ENCODE measurements at places on chromosomes 7 and 10.
A peak's percentile ranks its signal among the peaks of the same experiment; 100 is the strongest.

DNA sequence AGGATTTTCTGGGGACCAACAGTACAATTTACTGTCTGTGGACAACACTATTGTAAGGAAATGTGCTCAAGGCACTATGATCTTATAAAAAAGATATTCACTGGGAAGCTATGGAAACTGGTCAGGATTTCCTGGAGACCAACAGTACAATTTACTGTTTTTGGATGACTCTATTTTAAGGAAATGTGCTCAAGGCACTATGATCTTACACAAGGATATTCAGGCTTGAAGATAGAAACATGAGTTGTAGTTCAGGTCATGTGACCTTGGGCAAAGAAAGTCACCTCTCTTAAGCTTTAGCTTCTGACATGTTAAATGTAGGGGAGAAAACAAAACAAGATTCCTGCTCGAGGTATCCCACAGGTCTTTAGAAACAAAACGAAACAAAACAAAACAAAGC lies 1.7 kb upstream of the ITPRID1 start:
- no peak for DNase-seq

- no peak for DNase-seq
Observed at GRCh38 chr7:35908331-35909216, 107.7 kb downstream of the SEPTIN7 start.

DNA sequence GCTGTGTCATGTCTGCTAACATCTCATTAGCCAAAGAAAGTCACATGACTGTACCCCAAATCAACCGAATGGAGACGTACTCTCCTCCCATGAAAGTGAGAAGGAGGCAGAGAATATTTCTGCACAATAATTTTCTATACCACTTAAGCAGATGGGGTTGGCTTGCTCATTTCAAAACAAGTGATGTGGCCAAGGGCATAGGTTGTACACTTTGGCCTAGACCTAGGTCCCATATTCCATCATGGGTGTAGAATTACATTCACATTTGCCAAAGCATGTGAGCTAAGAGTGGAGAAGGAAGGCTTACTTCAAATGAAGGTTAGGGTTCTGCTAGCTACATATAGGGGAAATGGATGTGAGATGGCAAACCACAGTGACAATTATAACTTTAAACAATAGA lies 83.0 kb downstream of the ZNF365 start:
- no peak for DNase-seq

DNA sequence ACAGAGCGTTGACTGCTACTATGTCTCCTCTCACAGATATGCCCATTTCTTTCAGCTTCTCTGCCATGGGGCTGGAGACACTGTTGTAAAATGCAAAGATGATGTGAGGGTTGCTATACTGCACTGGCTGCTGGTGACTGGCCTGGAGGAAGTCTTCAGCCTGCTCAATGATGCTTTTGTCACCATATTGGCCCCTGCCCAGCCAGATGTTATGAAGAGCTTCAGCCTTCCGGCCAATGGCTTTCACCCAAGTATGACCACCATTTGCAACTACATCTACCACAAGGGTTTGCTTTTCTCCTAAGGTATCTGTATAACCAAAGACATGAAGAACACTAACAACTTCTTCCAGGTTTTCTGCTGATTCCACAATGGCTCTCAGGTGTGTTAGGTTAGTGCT lies 1.6 kb downstream of the C7orf25 start:
- DNase-seq = no peak

DNA sequence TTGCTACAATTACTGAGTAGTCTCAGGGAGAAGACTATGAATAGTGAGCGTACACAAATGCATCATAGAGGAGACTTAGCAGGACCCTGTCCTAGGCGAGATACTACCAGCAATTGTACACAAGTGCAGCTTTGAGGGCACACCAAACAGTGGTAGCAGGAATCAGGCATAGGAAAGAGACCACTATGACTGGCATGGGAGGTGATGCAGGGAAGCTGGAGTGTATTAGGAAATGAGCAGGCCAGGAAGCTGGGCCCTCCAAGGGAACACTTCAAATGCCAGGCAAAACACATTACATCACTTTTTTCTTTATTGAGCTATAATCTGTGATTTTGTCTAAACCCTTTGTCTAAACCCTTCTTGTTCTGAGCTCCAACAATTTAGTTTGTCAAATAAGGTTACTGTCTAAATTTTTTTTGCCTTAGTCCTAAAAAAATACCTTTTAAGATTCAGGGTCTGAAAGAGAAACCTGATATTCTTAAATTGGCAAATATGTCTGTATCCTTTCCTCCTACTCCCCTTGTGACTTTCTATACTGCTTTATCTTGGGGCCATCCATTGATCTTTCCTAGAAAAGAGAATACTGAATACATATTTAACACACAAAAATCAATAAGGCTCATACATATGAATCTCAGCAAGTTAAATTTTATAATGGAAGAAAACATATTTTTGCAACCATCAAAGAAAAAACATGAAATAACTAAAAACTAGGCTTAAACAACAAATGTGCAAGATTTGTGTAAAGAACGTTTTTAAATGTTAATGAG lies 193.8 kb upstream of the PHYHIPL start:
- no peak for DNase-seq

- no peak for DNase-seq
Observed at GRCh38 chr10:21919117-21919516, 84.4 kb downstream of the DNAJC1 start.

- peak; percentile 48 for DNase-seq
Observed at GRCh38 chr7:66847879-66848790, 72.9 kb upstream of the TMEM248 start.

- DNase-seq = no peak
Observed at GRCh38 chr7:152970481-152970880, 210.9 kb downstream of the ACTR3B start.

DNA sequence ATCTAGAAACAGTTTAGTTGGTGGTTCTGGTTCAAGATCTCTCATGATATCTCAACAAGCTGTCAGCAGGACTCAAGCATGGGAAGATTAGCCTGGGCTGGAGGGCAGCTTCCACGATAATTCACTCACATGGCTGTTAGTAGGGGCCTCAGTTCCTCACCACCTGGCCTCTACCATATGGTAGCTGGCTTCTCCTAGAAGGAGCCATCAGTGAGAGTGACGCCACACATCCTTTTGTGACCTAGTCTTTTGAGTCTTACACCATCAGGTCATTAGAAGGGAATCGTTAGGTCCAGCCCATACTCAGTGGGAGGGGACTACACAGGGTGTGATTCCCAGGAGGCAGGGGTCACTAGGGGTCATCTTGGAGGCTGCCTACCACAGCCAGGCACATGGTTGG lies 239.3 kb upstream of the PLPP4 start:
- DNase-seq = no peak

- no peak for DNase-seq
Observed at GRCh38 chr7:24227068-24227467, 56.9 kb upstream of the NPY start.

- peak; percentile 63 for DNase-seq
Observed at GRCh38 chr7:3043544-3044371, at the start of gene CARD11. Gene CARD11 (minus strand): TSS chr7:3043867. CDS start chr7:2958506, 85,361 bp downstream.

- DNase-seq = no peak
Observed at GRCh38 chr10:49184642-49185111, 3.5 kb downstream of the TMEM273 start.

- no peak for DNase-seq
Observed at GRCh38 chr10:103736044-103736443, 119.3 kb downstream of the SH3PXD2A start.

DNA sequence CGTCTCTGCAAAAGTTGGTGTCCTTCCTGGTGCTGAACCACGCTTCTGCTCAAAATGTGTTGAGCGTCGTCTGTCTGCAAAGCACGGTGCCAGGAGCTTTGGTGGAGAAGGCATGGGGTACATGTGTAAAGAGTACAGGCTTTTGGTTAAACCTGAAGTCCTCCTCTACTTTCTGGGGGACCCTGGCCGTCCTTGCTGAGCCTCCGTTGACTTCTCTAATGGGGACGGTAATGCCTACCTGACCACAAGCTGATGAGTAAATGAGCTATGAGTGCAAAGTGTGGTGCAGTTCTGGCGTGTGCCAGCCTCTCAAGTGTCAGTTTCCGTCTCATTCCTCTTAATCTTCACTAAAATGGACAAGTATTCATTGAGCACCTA lies 527 bp upstream of the HERPUD2 start:
- peak; percentile 47 for DNase-seq

DNA sequence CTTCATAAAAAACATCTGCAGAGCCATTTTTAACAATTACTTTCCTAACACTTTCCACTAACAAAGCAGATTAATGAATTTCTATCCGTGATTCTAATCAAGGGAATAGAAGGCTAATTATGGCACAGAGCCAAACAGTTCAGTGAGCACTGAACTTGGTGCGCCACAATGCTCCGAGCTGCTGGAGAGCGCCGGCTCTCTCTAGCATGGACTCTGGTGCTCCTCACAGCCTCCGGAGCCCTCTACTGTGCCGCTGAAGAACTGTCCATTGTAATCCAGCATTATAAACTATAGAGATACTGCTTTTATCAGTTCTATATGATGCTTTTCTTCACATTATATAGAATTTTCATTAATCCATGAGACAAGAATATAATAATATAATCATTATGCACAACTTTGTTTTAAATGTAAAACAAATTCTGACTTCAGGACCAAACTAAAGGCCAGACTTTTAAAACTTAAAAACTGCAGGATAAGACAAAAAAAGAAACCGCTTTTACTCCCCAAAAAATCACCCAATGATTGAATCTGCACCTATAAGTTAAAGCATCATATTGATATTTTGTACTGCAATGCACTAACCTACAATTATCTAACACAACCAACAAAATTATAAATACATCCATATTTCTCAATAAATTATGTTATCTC lies 123.6 kb downstream of the RNF32 start:
- peak; percentile 29 for DNase-seq

- no peak for DNase-seq
Observed at GRCh38 chr10:96650958-96651357, 64.1 kb upstream of the TM9SF3 start.

DNA sequence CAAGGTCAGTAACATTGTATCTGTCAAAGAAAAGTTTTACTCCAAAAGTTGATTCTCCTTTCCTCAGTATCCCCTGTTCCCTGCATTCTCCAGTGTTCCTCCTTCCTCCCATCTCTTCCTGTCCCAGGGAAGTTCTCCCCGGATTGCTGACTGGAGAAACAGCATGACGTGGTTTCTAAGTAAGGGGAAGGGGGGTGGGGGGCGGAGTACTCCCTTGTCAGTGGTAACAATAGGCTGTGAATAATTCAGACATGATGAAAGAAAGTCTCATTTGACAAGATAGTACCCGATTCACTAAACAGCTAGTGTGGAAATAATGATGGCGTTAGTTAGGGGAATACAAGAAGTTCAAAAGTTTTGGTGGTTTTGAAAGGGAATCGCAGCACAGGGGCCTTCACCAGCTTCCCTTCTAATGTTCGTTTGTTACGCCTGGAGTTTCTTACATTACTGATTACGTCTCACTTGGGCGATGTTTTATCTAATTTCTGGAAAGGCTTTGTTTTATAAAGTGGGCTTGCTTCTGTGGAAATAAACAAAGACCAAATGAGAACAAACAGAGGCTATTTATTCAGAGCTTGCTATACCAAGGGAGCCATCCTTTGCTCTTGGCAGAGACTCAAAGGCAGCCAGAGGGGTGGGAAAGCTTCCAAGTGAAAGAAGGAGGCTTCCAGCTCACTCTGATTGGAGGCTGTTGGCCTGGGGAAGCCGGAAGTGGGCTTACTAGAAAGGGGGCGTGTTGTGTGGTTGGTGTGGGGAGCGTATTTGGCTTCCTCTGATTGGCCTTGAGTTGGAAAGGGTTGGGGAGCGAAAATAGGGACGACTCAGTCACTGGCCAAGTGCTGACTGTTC lies 453.7 kb downstream of the SDK1 start:
- no peak for DNase-seq

GRCh38 chr10:108244443-108245228 lies 1080.1 kb upstream of the SORCS1 start:
- no peak for DNase-seq

- no peak for DNase-seq
Observed at GRCh38 chr10:121595351-121595805, 2.9 kb downstream of the FGFR2 start.

GRCh38 chr10:99654390-99655175 lies 4.7 kb upstream of the ENTPD7 start:
- DNase-seq = no peak

DNA sequence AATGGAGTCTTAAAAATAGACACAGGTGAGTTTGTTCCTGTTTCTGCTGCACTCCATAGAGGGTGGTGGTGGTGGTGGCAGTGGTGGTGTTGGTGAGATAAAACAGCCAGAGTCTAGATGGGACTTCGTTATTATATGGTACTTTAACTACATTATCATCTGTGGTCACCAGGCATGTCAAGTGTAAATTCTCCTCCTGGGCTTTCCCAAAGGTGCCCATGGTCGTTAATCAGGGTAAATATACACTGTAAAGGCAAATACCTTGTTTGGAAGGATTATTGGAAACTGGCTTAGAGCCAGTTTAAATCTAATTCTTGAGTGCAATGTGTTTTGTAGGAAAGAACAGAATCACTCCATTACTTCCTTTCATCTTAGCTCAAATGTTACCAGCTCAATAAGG lies 21.5 kb upstream of the COMMD3 start:
- no peak for DNase-seq

DNA sequence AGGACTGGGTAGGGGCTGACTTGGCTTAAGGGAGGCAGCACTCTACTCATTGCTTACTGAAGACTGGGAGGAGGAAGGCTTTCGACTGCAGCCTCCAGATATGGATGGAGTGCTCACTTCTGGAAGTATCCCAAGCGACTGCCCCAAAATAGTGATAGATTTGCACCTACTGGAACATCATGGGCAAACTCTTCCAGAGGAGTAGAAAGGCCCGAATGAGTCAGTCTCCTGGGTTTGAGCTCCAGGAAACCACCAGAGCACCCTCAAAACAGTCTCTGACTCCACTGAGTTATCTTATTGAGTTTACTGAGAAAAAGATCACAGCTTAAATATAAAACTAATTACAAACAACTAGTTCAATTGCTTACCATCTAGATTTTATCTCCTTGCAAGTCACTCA lies 37.2 kb upstream of the PDLIM1 start:
- no peak for DNase-seq

DNA sequence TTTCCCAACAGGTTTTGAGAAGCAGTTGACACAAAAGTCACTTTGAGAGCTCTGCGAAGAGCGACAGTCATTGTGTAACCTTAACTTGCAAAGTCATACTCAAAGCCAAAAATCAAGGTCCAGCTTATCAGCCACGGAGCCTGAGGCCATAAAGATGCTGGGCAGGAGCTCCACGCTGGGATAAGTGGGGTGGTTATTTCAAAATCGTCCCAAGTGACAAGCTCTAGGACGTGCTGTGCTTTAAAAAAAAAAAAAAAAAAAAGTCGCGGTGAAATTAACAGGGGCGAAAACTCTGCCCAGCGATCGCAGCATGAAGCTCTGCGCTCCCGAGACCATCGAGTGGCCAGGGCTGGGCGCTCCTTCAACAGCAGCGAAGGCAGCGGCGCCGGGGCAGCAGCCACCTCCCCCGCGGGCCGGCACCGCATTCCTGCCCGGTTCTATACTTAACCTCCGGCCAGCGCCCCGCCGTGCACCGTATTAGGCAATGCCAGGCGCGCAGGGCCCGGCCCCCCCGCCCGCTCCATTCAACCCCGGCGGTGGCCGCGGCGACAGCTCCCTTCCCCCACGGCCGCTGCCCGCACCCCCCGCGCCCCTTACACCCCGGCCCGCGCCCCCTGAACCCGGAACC lies 657 bp downstream of the HACD1 start:
- DNase-seq = peak; percentile 40

Data from activated CD4-positive, alpha-beta T cell treated with anti-CD3 and anti-CD28 coated beads for 48 hours (primary cell).